ENCODE measurements at places on chromosomes 1 and 21.
A peak's percentile ranks its signal among the peaks of the same experiment; 100 is the strongest.

DNA sequence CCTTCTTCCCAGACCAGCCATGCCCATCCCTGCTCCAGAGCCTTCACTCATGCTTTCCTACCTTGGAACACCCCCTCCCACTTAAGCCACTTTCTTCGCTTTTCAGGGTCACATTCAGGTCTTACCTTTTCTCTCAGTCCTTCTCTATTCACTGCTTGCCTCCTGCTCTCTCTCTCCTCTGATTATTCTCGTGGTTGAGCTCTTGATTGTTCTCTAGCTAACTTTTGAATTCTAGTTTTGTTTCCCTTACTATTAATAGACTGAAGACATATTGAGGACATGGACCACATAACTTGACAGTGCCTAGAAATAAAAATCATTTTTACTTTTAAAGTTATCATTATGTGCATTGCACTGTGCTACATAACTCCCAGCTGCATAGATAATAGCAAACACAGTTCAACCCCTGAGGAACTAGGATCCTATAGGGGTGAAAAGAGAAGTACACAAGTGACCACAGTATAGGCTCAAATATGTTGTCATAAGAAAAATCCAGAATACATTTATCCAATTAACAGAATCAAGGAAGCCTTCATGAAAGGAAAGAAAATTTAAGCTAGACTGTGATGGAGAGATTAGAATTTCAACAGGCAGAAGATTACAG lies 21.5 kb downstream of the INSL5 start:
- no peak for DNase-seq

DNA sequence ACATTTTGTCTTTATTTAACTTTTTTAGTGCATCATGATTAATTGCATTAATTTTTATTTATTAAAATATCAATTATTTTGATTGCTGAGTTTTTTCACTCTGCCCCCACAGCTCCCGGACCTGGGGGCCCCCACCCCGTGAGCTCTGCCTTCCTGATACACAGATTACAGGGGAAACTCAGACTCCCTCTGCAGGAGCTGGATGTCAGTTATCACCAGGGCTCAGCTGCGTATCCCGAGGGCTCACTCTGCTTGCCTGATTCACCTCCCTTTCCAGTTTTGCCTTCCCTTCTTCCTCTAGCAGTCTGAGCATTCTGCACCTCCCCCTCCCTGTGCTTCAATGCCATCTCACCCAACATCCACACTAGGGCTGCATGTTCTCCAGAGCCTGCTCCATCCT lies 98.2 kb downstream of the ATP1A1 start:
- DNase-seq, result no peak

GRCh38 chr1:155977690-155978324 lies 540 bp downstream of the ARHGEF2 start:
- peak; percentile 75 for DNase-seq

GRCh38 chr1:39571178-39571483 lies 5.5 kb downstream of the PABPC4 start:
- DNase-seq, result no peak

- DNase-seq, result no peak
Observed at GRCh38 chr1:14606632-14607031, 8.1 kb downstream of the KAZN start.

DNA sequence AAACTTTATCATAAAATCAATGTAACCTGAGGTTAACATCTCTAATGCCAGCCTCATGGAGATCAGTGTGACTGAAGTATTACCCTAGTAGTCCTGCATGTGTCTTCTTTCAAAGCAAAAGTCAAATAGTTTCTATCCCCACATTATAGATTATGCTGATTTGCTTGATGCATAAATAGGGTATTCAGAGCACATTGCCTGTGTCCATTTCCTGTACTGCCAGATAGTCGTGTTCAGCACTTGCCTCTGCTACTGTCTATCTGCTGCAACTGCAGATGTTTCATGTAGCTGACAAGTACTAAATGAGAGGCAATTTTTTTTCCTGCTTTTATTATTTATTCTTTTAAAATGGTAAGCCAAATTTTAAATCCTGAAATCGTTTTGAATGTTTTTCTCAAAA lies 348.7 kb downstream of the CHRM3 start:
- no peak for DNase-seq

DNA sequence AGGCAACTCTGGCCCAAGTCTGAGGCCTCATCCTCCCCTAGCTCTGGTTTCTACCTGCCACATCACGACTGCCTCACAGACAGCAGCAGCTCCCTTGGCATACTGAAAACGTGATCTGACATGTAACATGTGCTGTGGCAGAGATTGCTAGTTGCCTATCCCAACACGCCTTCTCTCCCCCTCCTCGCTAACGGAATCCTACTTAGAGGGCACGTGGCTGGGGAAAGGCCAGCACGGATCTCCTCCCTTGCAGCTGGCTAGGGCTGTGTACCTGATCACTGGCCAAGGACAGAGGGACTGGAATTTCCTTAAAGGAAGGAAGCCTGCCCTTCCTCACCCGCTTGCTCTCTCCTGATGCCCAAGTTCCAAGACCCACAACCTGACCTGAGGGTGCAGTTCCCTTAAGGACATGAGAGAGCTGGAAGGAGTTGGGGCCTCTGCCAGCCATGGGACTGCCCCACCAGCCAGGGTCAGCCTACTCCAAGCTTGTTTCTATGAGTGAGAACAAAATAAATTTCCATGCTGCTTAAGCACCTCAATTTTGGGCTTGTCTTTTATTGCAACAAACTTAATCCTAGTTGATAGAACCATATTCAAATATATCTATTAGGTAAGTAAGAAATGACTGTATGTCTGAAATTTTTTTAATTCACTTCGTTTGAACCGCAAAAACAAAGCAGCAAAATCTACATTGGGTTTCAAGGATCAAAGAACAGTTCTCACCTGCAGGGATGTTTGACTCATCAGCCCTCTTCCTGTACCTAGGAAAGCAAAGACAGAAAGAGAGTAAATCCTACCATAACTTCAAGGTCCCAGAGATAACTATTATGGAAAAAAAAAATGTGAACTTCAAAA lies 7.2 kb downstream of the SETD4 start:
- peak; percentile 7 for DNase-seq

DNA sequence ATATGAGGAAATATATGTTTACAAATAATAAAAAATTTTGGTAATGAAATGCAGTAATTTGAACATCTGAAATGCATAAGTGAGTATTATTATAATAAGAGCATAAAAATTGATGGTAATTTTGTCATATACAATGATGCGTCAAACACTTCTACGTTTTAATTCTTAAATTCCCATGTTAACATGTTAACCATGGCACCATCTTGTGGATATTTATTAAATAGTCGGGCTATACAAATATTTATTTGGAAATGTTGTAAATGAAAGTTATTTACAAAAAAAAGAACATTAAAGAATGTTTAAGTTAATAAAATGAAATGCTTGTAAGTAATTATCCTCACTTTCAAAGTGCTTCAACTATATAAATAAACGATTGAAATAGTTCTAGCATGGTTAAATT lies 57.2 kb upstream of the C1orf185 start:
- DNase-seq, result no peak
